ENCODE measurements at places on chromosomes 11 and 22. TPM values are rescaled to one million over a fixed set of nuclear protein-coding genes. Genes with fewer than 3 reads are reported as not detected.

APOL3 gene
- 104 TPM for total RNA-seq

MAP6 gene
- total RNA-seq: 0.15 TPM

CD3E gene
- not detected for total RNA-seq

AMPD3 gene
- 0.97 TPM for total RNA-seq

SHISAL1 gene
- not detected for total RNA-seq

SLC7A4 gene
- total RNA-seq: not detected

KRTAP5-10 gene
- not detected for total RNA-seq

OR2D2 gene
- 0.32 TPM for total RNA-seq

RCOR2 gene
- total RNA-seq: 0.65 TPM

PRR33 gene
- total RNA-seq: not detected

BSCL2 gene
- 24.0 TPM for total RNA-seq

ZNF215 gene
- total RNA-seq: 7.1 TPM

IL18 gene
- not detected for total RNA-seq

PLEKHA7 gene
- under 0.01 TPM for total RNA-seq

EMSY gene
- 9.7 TPM for total RNA-seq

SNX15 gene
- total RNA-seq: 8.5 TPM

LRP5 gene
- 14.3 TPM for total RNA-seq

SLC17A6 gene
- not detected for total RNA-seq

EFCAB6 gene
- 0.65 TPM for total RNA-seq

KMT5B gene
- total RNA-seq: 26.0 TPM

GRAP2 gene
- total RNA-seq: not detected

GAB4 gene
- not detected for total RNA-seq

ZP1 gene
- not detected for total RNA-seq

CASP1 gene
- 4.2 TPM for total RNA-seq

RGL4 gene
- not detected for total RNA-seq

ZNF214 gene
- total RNA-seq: 1.9 TPM

SOX6 gene
- under 0.01 TPM for total RNA-seq

EMID1 gene
- not detected for total RNA-seq

OR5B21 gene
- total RNA-seq: not detected

Measured in epithelial cell of umbilical artery (primary cell).